ENCODE measurements at places on chromosomes 7 and 10. TPM values are rescaled to one million over a fixed set of nuclear protein-coding genes. Genes with fewer than 3 reads are reported as not detected.

GRCh38 chr7:80908360-80908797 lies 10.5 kb downstream of the SEMA3C start:
- no peak for DNase-seq

GRCh38 chr7:86958380-86958779 lies 101.1 kb downstream of the ELAPOR2 start:
- DNase-seq, result no peak

- no peak for DNase-seq
Measured at GRCh38 chr10:126639084-126639483, 31.4 kb downstream of the C10orf90 start.

DNA sequence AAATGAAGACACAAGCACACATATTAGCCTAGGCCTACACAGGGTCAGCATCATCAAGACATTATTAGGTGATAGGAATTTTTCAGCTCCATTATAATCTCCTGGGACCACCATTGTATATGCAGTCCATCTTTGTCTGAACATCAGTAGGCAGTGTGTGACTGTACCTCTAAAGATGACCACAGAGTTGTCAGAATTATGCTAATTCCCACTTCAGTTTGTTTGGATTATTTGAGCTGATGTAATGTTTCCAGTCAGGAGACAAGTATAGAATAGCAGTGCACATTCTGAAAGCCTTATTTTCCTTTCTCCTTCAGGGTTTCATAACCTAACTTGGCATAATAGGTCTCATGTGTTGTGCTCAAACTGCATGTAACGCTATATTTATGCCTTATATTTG lies 306.4 kb downstream of the NXPH1 start:
- DNase-seq, result no peak

DNA sequence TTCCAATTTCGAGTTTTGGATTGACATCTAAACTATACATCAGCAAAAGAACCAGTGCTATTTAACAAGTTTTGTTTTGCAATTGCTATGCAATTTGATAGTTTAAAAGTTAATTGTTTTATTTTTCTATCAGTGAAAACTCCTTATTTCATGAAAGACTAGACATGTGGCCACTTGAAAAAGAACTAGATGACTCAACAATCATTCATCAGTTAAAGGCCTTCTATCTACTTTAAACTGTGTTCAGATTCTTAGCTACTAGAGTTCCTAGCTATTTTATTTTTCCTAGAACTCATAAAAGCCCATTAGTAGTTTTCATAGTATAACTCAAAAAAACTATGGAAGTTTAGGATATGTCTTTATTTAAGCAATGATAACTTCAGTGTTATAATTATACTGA lies 104.6 kb upstream of the LSM8 start:
- no peak for DNase-seq

GRCh38 chr7:54904130-54904529 lies 114.7 kb upstream of the EGFR start:
- no peak for DNase-seq

- no peak for DNase-seq
Measured at GRCh38 chr10:44976352-44977198, 2.0 kb downstream of the DEPP1 start.

DNA sequence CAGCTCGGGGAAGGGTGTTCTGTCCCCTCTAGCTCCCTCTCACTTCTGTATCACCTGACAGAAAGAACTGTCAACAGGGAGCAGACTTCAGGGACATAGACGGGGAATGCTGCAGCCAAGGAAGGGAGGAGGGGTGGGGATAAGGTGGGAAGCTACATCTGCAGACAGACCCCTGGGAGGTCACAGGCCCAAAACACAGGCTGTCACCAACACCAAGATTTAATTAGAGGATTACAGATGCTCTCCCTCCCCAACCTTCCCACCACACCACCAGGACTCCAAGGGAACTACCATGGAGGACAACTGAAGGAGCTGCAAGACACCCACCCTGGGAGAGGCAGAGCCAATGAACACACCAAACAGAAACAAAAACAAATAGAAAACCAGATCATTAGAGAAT lies 425.2 kb upstream of the VSTM2A start:
- no peak for DNase-seq

GRCh38 chr10:119543814-119544642 lies 1.5 kb upstream of the RGS10 start:
- no peak for DNase-seq

DNA sequence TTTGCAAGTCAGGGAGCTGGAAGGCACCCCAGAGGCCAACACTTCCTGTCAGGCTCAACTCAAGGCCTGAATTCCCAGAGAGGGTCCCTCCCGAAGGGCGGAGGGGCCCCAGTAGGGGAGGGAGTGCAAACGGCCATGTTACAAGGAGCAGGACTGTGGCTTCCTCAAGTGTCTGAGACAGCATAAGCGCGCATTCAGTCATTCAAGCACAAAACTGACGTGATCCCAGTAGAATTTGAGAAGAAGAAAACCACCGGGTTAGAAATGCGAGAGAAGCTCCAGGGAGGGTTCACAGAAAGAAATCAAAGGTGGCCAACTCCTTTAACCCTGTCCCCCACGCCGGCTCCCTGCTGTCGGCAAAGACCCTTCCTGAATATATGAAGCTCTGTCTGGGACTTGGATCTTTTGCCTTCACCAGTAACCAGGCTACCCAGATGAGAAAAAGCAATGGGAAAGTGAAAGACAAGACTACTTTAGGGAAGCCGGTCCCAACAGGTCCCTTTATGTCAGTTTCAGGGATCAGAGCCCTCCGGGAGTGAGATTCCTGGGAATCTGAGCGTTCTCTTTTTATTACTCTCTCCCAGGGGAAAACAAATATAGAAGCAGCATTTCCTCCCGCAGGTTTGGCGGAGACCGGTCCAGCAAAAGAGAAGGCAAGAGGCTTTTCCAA lies 1.3 kb downstream of the AFAP1L2 start:
- no peak for DNase-seq

- no peak for DNase-seq
Measured at GRCh38 chr7:13265271-13265670, 577.8 kb downstream of the ARL4A start.

GRCh38 chr10:98758463-98758862 lies 311.7 kb upstream of the HPS1 start:
- no peak for DNase-seq

DNA sequence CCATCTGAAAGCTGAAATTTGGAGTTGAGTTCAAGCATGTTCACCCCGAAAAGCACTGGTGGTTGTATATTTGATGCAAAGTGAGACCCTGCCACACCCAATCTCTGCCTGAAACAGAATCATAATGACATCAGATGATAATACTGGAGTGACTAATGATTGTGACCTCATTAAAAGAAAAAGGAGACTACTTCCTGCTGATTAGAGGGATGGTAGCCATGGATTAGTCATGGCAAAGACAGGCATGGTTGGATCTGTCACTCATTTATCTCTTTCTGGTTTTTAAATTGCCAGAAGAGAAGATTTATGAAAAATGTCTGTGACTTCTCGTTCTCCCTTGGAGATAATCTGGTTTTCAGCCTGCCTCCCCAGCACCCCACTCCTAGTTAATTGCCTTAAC lies 101.2 kb downstream of the BAMBI start:
- DNase-seq, result no peak

GRCh38 chr10:10891124-10892082 lies 126.3 kb upstream of the CELF2 start:
- no peak for DNase-seq

DNA sequence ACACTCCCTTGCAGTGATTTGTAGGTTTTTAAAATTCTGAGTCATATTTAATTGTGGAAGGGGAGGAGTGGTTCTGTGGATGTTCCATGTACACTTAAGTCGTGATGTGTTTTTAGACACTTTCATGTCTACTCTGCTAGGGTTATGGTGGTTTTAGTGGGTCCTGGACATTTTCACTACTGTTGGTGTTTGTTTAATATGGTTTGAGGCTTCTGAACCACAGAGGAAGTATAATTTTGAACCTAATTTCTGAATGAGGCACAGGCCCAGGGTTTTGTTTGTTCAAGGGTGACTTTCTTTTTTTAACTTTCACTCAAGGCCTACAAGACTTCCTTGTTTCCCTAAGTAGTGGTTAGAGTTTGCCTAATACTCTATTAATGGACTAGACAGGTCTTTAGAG lies 13.3 kb downstream of the SLC26A5 start:
- DNase-seq, result no peak

GRCh38 chr7:11035661-11036060 lies 62.0 kb downstream of the PHF14 start:
- DNase-seq, result no peak

DNA sequence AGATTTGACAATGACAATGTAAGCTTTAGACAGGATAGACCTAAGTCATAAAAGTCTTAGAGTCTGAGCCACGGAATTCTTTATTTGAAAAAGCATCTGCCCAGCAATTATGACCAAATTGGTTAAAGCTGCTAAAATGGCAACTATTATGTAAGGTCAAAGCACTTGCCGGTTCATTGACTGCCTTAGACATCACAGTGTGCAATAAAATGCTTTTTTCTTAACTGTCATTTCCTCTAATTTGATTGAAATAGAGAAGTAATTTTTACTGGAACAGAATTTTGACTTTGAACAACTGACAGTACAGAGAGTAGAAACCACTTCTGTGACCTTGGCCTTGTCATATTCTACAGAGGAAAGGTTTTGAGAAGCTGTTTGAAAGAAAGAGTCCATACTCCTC lies 142.9 kb downstream of the THSD7A start:
- no peak for DNase-seq

DNA sequence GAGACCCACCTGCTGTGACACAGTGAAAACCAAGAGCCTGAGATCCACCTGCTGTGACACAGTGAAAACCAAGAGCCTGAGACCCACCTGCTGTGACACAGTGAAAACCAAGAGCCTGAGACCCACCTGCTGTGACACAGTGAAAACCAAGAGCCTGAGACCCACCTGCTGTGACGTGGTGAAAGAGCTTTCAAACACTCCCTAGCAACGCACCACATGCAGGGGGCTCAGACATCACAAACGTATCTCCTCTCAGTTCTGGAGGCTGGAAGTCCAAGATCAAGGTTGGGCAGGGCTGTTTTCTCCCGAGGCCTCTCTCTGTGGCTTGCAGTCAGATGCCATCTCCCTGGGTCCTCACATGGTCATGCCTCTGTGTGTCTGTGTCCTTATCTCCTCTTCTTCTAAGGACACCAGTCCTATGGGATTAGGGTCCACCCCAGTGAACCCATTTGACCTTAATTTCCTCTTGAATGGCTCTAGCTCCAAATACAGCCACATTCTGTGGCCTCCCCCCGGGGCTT lies 43.8 kb downstream of the INSIG1 start:
- DNase-seq, result no peak

GRCh38 chr7:34567906-34568305 lies 90.1 kb upstream of the NPSR1 start:
- no peak for DNase-seq

DNA sequence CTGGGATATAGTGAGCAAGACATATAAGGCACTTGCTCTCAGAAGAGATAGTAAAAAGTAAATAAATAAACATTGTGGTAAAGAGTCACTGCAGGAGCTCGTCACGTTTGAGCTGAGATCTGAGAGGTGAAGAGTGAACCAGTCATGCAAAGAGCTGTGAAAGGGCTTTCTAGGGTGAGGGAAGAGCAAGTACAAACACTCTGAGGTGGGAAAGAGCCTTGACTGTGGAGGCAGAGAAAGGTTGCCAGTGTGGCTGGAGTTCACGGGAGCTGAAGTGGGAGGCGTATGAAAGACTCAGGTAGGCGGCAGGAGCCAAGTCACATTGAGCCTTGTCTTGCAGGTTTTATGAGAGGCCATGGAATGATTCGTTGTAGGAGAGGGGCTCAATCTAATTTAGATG lies 141.0 kb downstream of the C1GALT1 start:
- no peak for DNase-seq

- DNase-seq, result no peak
Measured at GRCh38 chr10:92405419-92405924, 114.5 kb downstream of the MARCHF5 start.

- no peak for DNase-seq
Measured at GRCh38 chr7:50068026-50068425, 25.0 kb downstream of the ZPBP start.

DNA sequence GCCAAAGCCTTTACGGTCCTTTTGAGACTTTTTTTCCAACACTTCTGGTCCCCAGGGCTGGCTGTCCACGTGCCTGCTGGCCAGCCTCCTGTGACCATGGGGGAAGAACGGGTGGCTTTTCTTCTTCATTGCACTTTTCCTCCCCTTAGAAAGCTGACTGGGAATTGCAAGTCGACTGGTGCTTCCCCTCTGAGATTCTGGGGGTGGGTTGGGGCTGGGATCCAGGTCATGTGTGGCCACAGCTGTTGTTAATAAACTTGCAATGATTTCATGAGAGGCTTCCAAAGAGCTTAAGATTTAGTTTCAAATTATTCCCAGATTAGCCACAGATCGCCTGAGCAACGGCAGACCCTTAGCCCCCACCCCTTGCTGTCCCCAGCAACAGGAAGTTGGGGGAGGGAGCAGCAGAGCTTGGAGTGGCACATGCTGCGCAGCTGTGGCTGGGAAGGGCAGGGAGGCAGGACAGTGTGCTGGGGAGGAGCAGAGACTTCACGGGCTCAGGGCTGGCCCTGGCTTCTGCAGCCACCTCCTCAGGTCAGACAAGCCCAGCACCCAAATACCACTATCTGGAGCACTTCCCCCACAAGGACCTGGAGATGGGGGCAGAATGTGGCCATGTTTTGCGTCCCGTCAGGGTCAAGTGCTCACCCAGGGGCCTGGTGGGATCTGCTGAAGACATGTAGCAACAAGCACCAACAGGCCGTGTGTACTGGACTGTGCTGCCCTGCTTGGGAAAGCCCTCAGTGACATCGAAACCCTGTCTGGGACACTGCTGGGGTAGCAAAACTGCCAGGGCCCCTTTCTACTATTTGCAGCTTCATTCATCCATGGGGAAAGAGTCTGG lies 147.1 kb downstream of the RNF216 start:
- no peak for DNase-seq

DNA sequence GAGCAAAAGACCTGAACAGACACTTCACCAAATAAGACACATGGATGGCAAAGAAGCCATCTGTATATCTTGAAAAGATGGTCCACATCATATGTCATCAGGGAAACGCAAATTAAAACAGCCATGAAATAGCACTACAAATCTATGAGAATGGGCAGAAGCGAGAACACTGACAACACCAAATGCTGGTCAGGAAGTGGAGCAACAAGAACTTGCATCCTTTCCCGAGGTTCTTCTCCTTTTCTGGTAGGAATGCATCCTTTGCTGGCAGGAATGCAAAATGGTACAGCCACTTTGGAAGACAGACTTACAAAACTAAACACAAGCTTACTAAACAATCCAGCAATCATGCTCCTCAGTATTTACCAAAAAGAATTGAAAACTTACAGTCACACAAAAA lies 60.0 kb downstream of the PIK3AP1 start:
- DNase-seq, result no peak

GRCh38 chr7:50504646-50505546 lies 54.7 kb upstream of the FIGNL1 start:
- DNase-seq, result no peak

Gene PTN
- 1.9 TPM for total RNA-seq

Gene NKX2-3
- total RNA-seq, result not detected

Gene SEMA4G
- 6.9 TPM for total RNA-seq

Gene OR6B1
- not detected for total RNA-seq

Gene DYDC2
- total RNA-seq, result not detected

Gene SEMA3C
- total RNA-seq, result 8.6 TPM

Gene AGMO
- not detected for total RNA-seq
